ENCODE measurements at places on chromosomes 1 and 21.

- no peak for DNase-seq
These were observed 244.8 kb upstream of the RGS18 start for GRCh38 chr1:191913260-191913977.

DNA sequence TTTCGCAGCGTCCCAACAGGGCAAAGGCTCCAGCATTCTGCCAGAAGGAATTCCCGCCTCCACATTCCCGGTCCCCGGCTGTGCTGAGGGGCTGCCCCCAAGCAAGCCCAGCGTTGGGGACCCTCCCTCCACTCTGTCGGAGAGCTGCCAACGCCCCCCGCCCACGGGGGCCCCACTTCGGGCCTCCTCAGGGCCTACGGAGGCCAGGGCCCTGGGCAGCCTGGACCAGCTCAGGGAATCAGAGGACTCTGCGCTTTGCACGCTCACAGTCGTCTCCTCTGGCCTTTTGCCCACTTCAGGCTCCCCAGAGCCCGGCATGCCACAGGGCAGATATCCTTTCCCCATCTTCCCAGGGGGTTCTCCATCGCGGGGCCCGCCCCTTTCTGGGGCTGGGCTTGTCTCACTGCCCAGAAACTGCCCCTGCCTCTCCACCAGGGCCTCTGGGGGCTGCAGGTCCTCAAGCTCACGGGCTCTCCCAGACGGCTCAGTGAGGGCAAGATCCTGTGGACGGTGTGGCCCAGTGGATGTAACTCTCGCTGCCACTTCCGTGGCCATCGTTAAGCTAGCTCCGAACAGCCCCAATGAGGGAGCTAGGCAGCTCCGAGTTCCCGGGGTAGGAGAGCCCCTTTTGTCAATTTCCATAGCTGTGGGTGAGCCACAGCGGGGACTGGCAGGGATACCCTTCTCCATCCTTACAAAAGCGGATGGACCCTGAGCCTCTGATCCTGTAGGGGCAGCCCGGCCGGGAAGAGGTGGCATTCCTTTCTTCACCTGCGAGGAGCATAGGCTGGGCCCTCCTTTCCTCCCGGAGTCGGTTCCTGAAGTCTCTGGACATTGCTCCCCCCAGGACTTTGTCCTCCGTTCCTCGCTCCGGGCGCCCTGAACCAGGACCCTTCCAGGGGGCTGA, 2.8 kb downstream of the ITPKB start:
- DNase-seq: no peak

DNA sequence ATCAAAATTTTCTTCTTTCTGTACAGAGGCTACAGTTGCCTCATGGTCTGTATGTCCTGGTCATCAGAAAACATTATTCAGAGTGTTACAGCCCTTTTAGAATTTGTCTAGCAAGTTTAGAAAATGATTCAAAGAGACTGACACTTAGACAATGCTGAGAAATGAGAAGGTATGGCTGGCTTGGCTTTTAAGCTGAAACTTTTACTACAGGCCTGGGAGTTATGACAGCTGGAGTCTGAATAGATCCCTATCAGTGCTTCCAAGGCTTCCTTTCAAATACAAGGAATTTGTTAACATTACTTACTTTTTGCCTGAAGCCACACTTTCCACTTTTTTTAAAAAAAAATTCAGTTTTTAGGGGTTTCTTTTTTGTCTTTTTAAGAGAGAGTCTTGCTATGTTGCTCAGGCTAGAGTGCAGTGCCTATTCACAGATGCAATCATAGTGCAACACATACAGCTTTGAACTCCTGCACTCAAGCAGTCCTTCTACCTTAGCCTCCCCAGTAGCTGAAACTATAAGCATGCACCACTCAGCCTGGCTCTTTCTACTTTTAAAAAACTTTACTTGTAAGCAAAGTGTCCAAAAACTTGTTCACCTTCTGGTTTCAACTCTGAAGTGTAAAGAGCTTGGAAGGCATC, 10.5 kb upstream of the COP1 start:
- no peak for DNase-seq

- no peak for DNase-seq
These were observed 387.4 kb upstream of the NFIA start for GRCh38 chr1:60694980-60695379.
